ENCODE measurements at places on chromosomes 1 and 21.

GRCh38 chr1:27885114-27885528, 12.8 kb downstream of the THEMIS2 start:
- DNase-seq, result no peak

DNA sequence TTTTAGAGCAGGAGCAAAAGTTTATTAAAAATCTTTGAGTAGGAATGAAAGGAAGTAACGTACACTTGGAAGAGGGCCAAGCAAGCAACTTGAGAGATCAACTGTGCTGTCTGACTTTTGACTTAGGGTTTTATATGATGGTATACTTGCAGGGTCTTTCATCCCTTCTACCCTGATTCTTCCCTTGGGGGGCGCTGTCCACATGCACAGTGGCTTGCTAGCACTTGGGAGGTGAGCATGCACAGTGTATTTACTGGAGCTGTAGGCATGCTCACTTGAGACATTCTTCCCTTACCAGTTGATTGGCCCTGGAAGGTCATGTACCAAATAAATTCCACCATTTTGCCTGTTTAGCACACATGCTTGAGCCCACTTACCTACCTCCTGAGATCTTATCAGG, 1001.3 kb upstream of the ADGRL2 start:
- DNase-seq, result no peak

DNA sequence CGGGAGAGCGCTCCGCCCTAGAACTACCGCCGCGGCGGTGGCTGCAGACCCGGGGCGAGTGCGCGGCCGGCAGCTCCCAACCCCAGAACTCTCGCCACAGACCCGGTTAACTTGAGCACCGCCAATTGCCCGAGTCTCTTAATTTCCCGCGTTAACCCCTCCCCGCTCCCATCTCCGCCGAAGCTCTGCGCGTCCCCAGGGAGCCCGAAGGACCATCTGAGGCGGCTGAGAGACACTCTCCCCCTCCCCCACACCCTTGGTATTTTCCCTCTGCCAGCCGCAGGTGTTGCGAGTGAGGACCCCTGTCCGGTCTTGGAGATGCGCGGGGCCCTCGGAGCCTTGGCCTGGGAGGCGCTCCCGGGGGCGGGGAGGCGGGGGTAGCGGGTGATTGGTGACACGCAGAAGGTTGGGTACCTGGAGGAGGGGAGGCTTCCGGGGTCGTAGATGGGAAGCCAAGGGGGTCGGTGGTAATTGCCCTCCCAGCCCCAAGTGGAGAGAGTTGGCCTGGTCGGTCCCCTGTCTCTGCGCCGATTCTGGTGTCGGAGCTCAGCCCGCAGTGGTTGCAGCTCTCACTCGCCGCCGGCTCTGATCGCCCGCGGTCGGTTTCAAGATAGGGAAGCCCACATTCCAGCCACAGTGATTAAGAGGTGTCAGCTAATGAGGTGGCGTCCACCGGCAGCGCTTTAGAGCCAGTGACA, 858 bp upstream of the SUSD4 start:
- no peak for DNase-seq

DNA sequence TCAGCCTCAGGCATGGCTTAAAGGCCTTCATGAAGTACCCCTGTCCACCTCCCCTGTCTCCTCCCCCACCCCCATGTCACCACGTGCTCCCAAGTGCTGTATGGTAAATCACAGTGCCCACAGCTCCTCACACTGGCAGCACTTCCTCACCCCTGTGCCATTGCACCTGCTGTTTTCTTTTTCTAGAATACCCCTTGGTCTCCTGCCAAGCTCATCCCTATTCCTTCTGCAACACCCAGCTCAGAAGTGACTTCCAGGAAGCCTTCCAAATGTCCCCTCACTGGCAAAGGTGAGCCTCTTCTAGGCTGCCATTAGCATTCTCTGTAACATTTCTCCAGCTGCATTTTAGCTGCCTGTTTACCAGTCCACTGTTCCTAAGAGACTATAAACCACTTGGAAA, 9.4 kb downstream of the AKNAD1 start:
- DNase-seq, result no peak

DNA sequence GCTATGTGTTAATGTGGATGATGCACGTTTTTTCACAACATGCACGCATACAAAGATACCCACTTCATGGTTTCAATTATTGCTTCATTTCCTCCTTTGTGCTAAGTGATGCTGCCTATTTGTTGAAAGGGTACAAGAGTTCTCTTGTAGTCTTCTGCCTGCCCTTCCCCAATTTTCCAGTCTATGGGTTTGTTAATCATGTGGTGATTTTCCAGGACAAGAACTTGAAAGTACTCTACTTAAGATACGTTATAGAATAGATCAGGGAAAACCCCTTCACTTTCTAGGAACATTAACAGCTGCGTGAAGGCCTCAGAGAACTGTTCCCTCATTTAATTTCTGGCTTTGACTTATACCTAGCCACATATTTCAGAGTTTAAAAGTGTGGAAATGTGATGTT, 52.1 kb upstream of the SLC44A3 start:
- DNase-seq, result no peak

DNA sequence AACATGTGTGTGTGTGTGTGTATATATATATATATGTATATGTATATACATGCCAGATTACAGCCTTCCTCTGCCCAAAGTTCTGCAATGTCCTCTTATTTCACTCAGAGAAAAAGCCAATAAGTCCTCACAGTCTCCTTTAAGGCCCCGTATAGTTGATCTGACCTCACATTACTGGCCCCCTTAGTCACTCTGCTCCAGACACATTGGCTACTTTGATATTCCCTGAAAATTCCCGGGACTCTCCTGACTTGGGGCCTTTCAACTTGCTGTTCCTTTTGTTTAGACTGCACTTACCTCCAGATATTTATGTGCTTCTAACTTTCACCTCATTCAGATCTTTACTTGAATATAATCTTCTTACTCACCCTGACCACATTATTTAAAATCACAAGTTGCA, 4.2 kb upstream of the BSDC1 start:
- DNase-seq, result no peak

DNA sequence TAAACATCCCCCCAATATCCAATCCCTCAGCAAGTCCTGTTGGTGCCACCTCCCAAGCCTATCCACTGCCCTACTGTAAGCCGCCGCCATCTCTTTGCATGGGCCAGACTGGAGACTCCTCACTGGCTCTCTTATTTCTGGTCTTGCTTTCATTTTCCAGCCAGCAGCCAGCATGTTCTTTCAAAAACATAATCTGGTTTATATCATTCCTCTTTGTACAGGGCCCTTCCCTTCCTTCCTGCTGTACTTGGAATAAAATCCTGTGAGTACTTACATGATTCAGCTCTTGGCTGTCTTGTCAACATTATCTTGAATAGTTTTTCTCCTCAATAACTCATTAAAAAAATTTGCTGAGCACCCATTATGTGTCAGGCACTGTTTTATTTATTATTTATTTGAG, 28.2 kb downstream of the TLR5 start:
- DNase-seq, result no peak

DNA sequence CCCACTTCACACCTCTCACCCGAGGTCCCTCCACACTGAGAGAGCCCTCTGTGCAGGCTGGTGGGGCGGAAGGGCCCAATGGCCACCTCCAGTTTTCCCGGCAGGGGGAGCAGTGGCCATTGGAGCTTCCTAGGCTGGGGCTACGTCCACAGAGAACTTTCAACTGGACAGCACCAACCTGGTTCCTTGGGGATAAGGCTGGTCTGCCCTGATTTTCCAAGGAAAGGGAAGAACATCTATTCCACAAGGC, 20.3 kb upstream of the LAPTM5 start:
- no peak for DNase-seq

GRCh38 chr1:243672539-243673074, 177.4 kb downstream of the AKT3 start:
- DNase-seq, result no peak

- DNase-seq, result no peak
Measured at GRCh38 chr1:36919491-36920145, 114.7 kb downstream of the GRIK3 start.

Data from LoVo (cell line).